NCI-H69 (cell line): ENCODE measurements at places on chromosomes 3 and 15.
A peak's percentile ranks its signal among the peaks of the same experiment; 100 is the strongest.

GRCh38 chr3:4714045-4714444, 220.9 kb downstream of the ITPR1 start:
- DNase-seq, result no peak

GRCh38 chr3:110677506-110677905, 394.1 kb upstream of the NECTIN3 start:
- DNase-seq, result no peak

DNA sequence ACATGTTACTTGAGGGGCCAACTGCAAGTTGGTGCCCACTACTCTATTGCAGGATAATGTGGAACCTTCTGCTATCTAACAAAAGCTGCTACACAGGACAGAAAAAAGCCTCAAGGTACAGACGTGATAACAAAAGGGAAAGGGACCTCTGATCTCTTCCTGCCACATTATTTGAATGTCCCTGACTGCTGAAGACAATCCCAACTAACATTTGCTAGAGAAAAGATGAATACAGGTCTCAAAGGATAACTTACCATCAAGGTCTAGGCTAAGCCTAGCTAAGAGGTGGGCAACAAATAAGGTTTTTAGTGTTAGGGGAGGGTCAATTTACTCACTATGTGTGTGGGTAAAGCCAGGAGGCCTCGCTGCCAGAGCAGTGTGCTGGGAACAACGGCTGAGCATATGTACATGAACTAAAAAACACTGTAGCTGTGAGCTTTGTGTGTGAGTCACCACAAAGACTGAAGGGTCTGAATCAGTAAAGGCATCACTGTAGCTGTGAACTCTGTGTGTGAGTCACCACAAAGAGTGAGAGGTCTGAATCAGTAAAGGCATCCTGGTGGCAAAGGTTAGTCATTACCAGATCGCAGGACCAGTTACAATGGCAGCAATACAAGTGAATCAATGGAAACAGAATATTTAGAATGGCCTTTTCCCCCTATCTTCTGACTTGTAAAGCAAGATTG, 111.7 kb downstream of the LMLN start:
- DNase-seq, result no peak

DNA sequence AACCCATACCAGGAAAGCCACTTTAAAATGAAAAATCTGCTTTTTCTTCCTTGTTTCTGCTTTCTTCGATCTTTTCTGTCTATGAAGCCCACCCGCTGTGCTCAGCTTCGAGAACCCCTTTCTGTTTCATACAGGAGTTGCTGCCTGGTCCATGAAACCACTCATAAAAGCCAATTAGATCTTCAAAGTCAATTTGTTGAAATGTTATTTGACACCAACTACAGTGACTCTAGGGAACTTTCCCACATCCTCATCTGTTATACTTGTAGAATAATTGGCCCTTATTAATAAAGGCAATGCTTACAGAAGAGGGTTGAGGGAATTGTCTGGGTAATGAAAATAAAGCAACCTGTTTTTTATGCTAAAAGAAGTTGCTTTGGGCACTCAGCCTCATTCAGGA, 523.6 kb downstream of the OCA2 start:
- DNase-seq, result peak; percentile 45

- DNase-seq, result no peak
These were observed 1.4 kb upstream of the TMC3 start for GRCh38 chr15:81375461-81375860.

GRCh38 chr3:55330355-55330754, 156.8 kb downstream of the WNT5A start:
- peak; percentile 5 for DNase-seq

- peak; percentile 68 for DNase-seq
These were observed 271.4 kb downstream of the CLSTN2 start for GRCh38 chr3:140206196-140207040.
